Esophagus muscularis mucosa (tissue), 4 donors: ENCODE measurements at places on chromosomes 12 and 14.

DNA sequence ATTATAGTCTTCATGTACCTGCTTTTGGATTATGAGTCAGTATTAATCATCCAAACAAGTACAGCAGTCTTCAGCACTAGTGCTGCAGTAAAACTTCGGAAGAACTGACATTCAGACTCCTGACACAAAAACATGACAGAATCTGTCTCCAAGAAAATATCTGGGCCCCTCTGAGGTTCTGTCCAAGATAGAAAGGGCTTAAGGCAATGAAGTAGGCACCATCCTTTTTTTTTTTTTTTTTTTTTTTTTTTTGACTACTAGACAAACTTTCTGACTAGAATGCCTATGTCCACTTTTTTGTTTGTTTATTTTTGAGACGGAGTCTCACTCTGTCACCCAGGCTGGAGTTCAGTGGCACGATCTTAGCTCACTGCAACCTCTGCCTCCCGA lies 112.5 kb downstream of the MED13L start:
- no peak for DNase-seq
- H3K27me3 ChIP-seq: no peaks in the 10 kb centered on the region
- H3K36me3 ChIP-seq: no peaks in the 10 kb centered on the region
- H3K27ac ChIP-seq: no peak overlapping the region
- peaks cover 58% of the 10 kb centered on the region for H3K4me1 ChIP-seq
- no peak overlapping the region for H3K4me3 ChIP-seq

DNA sequence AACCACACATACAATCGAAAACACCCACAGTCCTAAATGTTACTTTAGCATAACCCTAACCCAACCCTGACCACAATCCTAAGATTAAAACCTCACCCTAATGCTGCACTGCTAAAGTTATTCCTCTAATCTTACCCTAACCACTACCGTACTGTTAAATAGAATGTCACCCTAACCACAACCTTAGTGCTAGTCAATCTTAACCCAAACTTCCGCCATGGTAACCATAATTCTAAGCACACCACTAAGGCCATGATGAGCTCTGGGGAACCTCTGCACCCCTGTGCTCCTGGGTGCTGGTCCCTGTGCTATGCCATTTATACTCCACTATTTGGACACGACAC lies 38.0 kb downstream of the LTBP2 start:
- H3K4me3 ChIP-seq: no peak overlapping the region
- DNase-seq: no peak
- H3K27me3 ChIP-seq: no peaks in the 10 kb centered on the region

DNA sequence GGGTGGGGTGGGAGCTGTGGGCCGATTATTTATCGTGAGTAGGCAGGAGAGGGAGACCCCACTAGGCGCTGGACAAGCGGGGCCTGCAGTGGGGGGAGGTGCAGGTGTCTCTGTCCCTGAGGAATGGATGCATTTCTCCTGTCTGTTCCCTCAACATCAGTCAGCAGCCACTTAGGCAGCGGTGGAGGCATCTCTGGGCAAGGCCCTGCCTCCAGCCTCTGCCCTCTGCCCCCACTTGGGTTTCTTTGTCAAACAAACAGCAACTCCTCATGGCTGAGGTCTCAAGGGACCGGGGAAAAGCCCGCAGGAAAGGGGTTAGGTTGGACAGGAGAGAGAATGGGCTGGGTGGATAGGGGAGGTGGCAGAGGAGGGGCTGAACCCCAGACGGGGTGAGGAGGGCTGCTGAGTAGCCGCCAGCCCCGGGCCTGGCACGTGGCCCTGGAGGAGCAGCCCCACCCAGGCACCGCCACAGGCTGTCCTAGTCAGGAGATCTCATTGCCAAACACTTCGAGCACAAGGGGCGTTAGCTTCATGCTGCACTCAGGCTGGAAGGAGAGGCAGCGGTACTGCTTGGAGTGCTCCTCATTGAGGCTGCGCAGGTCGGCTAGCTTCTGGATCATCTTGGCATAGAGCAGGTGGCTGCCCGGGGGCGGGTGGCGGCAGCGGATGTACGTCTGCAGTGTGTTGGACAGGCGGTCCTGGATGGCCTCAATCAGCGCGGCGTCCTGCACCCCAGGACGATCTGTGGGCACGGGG lies 24.7 kb upstream of the HDAC7 start:
- DNase-seq: no peak
- peaks cover 11% of the 10 kb centered on the region for H3K4me1 ChIP-seq
- H3K4me3 ChIP-seq: no peak overlapping the region
- H3K27ac ChIP-seq: no peak overlapping the region
- no peaks in the 10 kb centered on the region for H3K36me3 ChIP-seq

- H3K27ac ChIP-seq: peak overlapping the region; percentile 47
- H3K36me3 ChIP-seq: peaks cover 9% of the 10 kb centered on the region
- H3K27me3 ChIP-seq: no peaks in the 10 kb centered on the region
- DNase-seq: no peak
- no peak overlapping the region for H3K4me3 ChIP-seq
- peaks cover 55% of the 10 kb centered on the region for H3K4me1 ChIP-seq
Observed at GRCh38 chr14:69716478-69717187, 50.3 kb upstream of the SRSF5 start.

DNA sequence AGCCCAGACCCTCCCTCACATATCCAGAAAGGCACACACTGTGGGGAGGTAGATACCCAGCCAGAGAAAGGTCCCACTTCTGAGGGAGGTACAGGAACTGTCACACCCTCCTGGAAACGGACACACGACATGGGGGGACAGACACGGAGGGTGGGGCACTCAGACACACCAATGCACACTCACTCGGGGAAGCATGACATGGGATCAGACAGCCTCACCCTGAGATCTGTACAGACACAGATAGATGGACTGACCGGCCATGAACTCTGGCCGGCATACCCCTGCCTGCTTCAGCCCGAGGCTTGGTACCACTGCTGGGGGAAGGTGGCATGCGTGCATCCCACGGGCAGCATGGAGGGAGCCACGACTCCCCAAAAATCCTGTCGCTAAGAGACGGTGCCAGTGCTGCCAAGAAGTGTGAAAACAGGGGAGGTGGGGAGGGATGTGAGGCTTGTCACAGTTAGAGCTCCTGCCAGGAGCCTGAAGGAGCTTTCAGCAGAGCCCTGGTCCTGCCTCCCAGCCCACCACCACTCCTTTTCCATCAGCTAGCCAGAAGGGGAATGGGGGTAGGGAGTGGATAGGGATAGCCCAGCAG lies 571 bp downstream of the CPNE6 start:
- H3K4me3 ChIP-seq: no peak overlapping the region
- no peak overlapping the region for H3K27ac ChIP-seq
- peaks cover 16% of the 10 kb centered on the region for H3K4me1 ChIP-seq

- no peak overlapping the region for H3K27ac ChIP-seq
- H3K4me1 ChIP-seq: peaks cover 12% of the 10 kb centered on the region
- no peaks in the 10 kb centered on the region for H3K27me3 ChIP-seq
- H3K4me3 ChIP-seq: no peak overlapping the region
Observed at GRCh38 chr14:65019944-65020566, 33.4 kb downstream of the FNTB start.

DNA sequence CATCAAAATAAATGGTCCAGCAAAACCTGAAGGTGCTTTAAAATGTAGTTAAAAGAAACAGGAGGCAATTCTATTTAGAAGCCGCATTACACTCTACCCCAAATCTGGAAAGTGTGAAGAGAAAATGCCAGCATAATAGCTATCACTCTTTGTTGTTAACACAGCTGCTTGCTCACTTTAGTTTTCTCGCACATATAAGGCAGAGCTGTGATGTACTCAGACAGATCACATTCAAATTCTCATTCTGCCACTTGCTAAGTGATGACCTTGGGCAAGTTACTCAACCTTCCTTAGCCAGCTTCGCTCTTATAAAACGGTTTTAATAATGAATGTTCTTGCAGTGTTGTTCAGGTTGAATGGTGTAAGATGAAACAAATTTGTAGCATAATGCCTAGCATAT lies 56.0 kb upstream of the MGAT4C start:
- H3K4me1 ChIP-seq: no peaks in the 10 kb centered on the region
- H3K4me3 ChIP-seq: no peak overlapping the region
- no peak overlapping the region for H3K27ac ChIP-seq
- no peak for DNase-seq

GRCh38 chr14:23141706-23142444 lies 22.8 kb upstream of the CEBPE start:
- DNase-seq: peak; percentile 89
- H3K36me3 ChIP-seq: peaks cover 19% of the 10 kb centered on the region
- H3K4me3 ChIP-seq: no peak overlapping the region
- H3K4me1 ChIP-seq: peaks cover 71% of the 10 kb centered on the region
- H3K27ac ChIP-seq: peak overlapping the region; percentile 92

GRCh38 chr12:97342130-97342529 lies 120.5 kb upstream of the RMST start:
- DNase-seq: no peak
- no peaks in the 10 kb centered on the region for H3K4me1 ChIP-seq
- no peak overlapping the region for H3K4me3 ChIP-seq
- H3K36me3 ChIP-seq: no peaks in the 10 kb centered on the region
- no peaks in the 10 kb centered on the region for H3K27me3 ChIP-seq

DNA sequence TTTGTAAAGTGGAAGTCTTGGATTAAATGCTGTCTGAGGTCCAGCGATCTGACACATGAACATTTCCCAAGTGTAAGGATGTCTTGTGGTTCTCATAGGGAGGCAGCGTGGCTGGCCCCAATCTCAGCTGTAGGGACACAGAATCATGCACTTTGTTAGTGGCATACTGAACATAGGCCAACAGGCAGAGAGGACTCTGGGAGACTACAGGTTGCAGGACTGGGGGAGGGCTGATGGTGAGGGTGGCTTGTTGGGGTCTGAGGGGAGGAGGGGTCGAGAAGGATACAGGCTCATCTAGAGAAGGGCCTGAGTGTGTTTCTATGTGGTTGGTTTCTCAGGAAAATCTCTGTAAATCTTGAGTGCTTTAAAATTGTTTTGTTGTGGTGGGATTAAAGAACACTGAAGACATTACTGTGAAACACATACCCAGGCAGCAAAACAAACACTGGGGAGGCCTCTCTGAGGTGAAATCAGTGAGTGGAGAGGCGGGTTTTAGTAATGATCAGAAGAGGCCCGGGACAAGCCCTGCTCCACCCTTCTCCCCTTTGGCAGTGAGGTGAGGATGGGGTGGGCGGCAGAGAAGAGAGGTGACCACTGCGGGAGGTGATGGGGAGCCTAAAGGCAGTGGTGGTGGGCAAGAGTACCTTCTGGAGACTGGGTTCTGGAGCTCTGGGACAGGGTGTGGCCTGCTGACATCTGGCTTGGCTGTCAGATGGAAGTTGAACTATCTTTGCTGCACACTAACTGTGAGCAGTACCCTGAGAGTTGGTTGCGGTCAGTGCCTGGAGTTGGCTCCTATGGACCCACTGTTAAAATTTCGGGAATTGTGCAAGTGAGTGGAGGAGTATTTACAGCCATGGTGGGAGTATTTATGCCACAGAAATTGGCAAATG lies 3.3 kb downstream of the NYNRIN start:
- no peaks in the 10 kb centered on the region for H3K27me3 ChIP-seq
- no peak overlapping the region for H3K4me3 ChIP-seq
- no peaks in the 10 kb centered on the region for H3K36me3 ChIP-seq
- peak overlapping the region; percentile 78 for H3K27ac ChIP-seq
- no peak for DNase-seq

DNA sequence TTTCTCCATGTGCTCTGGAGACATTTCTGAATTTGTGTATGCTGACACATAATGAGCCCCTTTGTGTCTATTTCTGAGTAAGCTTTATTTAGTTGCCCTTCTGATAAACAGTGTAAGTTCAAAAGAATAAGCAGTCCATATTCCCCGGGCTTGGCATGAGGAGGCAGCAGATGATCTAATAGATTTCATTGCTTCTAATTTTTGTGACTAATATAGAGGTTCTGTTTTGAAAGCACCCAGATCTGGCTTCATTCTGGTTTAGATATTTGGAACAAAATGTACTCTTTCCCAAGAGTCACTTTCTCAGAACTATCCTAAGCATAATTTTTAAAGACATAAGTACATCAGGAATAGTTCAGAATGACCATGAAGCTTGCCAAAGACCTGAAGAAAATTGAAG lies 290.9 kb downstream of the BTG1 start:
- H3K4me1 ChIP-seq: peaks cover 10% of the 10 kb centered on the region
- H3K27ac ChIP-seq: peak overlapping the region; percentile 69
- no peaks in the 10 kb centered on the region for H3K36me3 ChIP-seq
- H3K27me3 ChIP-seq: no peaks in the 10 kb centered on the region

DNA sequence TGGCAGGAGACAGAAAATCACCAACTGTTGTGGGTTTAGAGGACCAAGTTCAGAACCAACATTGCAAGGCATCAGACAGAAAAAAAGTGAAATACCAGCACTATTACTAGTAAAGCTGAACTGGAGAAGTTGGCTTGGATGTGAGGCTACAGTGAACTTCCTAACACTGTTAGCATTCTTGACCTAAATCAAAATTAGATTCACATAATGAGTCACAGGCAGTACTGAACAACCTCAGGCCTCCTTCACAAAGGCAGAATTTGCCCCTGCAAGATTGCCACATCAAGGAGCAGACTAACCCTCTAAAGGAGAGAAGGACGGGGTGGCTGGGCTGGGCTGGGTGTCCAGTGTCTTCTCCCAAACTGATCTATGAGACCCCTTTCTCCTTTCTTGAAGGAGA lies 539.7 kb downstream of the SNAPC1 start:
- H3K27ac ChIP-seq: no peak overlapping the region
- peaks cover 9% of the 10 kb centered on the region for H3K4me1 ChIP-seq
- no peak for DNase-seq
- no peak overlapping the region for H3K4me3 ChIP-seq

GRCh38 chr14:74867673-74868072 lies 8.3 kb downstream of the PROX2 start:
- H3K36me3 ChIP-seq: no peaks in the 10 kb centered on the region
- H3K4me1 ChIP-seq: no peaks in the 10 kb centered on the region
- no peak overlapping the region for H3K4me3 ChIP-seq
- H3K27me3 ChIP-seq: no peaks in the 10 kb centered on the region
- no peak overlapping the region for H3K27ac ChIP-seq

GRCh38 chr12:90961154-90961553 lies 6.2 kb upstream of the CCER1 start:
- H3K27me3 ChIP-seq: no peaks in the 10 kb centered on the region
- no peaks in the 10 kb centered on the region for H3K36me3 ChIP-seq
- H3K27ac ChIP-seq: no peak overlapping the region
- no peak overlapping the region for H3K4me3 ChIP-seq
- no peaks in the 10 kb centered on the region for H3K4me1 ChIP-seq
- no peak for DNase-seq

DNA sequence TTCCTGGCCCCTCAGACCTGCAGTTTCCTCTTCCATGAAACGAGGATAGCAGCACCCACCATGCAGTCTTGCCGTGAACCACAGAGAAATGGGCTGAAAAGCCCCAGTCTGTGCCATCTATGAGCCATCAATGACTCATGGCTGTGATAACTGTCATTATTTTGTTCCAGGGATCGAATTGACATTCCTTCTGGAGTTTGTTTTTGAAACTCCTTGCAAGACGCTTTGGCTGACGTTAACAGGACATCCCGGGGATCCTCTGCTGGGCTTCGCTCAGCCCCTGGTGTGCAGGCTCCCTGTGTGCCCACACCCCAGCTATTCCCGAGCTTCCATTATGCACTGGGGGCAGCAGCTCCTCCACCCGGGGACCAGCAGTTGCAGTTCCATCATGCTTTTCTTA lies 33.8 kb downstream of the MMAB start:
- H3K4me3 ChIP-seq: no peak overlapping the region
- H3K4me1 ChIP-seq: no peaks in the 10 kb centered on the region
- peaks cover 21% of the 10 kb centered on the region for H3K36me3 ChIP-seq
- DNase-seq: no peak
- no peak overlapping the region for H3K27ac ChIP-seq

GRCh38 chr12:31906557-31907301 lies 52.5 kb upstream of the RESF1 start:
- no peak overlapping the region for H3K4me3 ChIP-seq
- no peaks in the 10 kb centered on the region for H3K36me3 ChIP-seq
- H3K4me1 ChIP-seq: no peaks in the 10 kb centered on the region
- H3K27me3 ChIP-seq: no peaks in the 10 kb centered on the region
- DNase-seq: no peak
- H3K27ac ChIP-seq: no peak overlapping the region
